ENCODE measurements at places on chromosomes 3 and 15. TPM values are rescaled to one million over a fixed set of nuclear protein-coding genes. Genes with fewer than 3 reads are reported as not detected.

- no peak overlapping the region for H3K27ac ChIP-seq
- no peak for DNase-seq
- H3K36me3 ChIP-seq = no peaks in the 10 kb centered on the region
- H3K27me3 ChIP-seq = no peaks in the 10 kb centered on the region
- peaks cover 16% of the 10 kb centered on the region for H3K4me1 ChIP-seq
Measured at GRCh38 chr3:128173849-128174248, 20.6 kb downstream of the EEFSEC start.

DNA sequence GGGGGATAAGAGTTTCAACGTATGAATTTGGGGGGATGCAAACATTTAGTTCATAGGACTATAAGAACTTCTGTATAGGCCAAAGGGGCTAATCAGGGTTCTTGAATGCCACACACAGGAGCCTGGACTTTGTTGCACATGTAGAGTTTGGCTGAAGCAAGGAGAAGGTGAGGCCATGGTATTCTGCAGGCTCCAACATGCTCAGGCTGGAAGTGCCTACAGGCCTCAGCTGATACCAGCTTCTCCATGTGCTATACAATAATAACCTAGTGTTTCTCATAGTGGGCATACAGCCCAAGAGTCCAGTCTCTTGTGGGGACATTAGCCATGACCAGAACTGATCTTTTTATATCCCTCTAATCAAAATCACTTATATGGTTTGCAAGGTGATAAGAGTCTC lies 399.7 kb upstream of the MCTP2 start:
- no peak overlapping the region for H3K27ac ChIP-seq
- H3K4me3 ChIP-seq = no peak overlapping the region
- no peak for DNase-seq
- no peaks in the 10 kb centered on the region for H3K36me3 ChIP-seq

DNA sequence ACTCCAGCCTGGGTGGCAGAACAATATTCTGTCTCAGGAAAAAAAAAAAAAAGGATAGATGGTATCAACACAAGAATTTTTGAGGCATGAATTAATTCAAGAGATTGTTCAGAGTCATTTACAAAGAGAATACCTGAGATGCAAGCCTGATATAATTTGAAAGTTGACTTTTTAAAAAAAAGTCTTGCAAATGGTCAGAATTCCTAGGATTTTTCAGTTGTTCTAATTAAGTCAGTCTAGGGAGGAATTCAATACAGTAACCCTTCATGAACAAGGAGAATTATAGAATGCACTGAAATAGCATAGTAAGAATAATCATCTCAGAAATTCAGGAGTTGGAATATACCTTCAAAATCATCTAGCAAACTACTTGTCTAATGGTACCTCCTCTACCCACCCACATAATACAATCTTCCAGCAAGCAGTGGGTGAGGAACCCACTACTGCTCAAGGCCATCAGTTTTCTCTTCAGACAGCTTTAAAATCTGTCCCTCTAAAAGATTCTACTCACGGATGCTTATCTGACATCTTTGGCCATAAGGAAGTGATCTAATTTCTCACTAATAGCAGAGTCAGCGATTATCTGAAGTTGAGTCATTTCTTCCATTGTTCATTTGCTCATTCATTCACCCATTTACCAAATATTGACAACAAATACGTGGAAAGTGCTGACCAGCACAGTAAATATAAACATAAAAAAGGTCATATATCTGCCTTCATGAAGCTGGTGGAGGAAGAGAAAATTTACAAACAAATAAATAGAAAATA lies 159.6 kb downstream of the GREM1 start:
- peaks cover 87% of the 10 kb centered on the region for H3K4me1 ChIP-seq
- peaks cover 48% of the 10 kb centered on the region for H3K36me3 ChIP-seq
- H3K27ac ChIP-seq = peak overlapping the region; percentile 70

GRCh38 chr3:74036102-74036501 lies 411.4 kb upstream of the PDZRN3 start:
- H3K4me1 ChIP-seq = no peaks in the 10 kb centered on the region
- H3K4me3 ChIP-seq = no peak overlapping the region
- H3K27ac ChIP-seq = no peak overlapping the region
- H3K27me3 ChIP-seq = peaks cover 4% of the 10 kb centered on the region
- no peaks in the 10 kb centered on the region for H3K36me3 ChIP-seq
- DNase-seq = no peak

DNA sequence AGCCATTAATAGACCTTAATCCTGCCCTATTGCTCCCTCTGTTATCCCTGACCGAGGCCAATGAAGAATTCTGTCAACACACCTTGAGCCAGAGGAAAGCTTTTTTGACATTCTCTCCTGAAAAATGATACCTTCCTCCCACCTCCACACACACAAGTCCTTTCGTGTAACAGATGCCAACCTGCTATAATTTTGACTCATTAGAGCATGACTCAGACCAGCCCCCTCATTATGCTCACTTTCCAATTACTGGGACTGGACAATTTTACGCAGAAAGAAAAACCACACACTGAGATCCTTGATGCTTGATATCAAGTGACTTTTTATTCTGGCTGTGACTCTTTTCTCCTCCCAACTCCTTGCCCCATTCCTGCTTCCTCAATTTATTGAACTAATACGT lies 50.9 kb downstream of the LSAMP start:
- H3K4me1 ChIP-seq = no peaks in the 10 kb centered on the region
- DNase-seq = no peak
- H3K36me3 ChIP-seq = no peaks in the 10 kb centered on the region

Gene GUCA1C
- total RNA-seq = not detected

Gene ADAMTS9
- total RNA-seq = 0.10 TPM

Gene LRRK1
- 13.6 TPM for total RNA-seq

Gene VEPH1
- 65.0 TPM for total RNA-seq

Measured in HFFc6 (cell line).